ENCODE measurements at places on chromosomes 11 and 22. TPM values are rescaled to one million over a fixed set of nuclear protein-coding genes. Genes with fewer than 3 reads are reported as not detected.

DNA sequence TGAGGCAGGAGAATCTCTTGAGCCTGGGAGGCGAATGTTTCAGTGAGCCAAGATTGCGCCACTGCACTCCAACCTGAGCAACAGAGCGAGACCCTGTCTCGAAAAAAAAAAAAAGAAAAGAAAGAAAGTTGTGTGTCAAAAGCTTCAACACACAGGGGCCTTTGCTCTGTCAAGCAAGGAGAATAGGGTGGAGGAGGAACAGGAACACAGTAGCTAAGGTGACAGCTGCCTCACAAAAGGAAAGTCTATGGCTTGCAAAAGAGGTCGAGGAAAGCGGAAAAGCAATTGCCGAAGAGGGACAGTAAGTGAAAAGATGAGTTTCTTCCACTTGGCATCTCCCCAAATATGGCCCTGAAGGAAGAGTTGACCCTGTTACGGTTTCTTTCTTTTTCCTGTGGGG is 26.5 kb upstream of the TMA7B start:
- DNase-seq, result no peak

- DNase-seq, result no peak
These were observed 53.8 kb downstream of the ADM start for GRCh38 chr11:10358696-10359095.

DNA sequence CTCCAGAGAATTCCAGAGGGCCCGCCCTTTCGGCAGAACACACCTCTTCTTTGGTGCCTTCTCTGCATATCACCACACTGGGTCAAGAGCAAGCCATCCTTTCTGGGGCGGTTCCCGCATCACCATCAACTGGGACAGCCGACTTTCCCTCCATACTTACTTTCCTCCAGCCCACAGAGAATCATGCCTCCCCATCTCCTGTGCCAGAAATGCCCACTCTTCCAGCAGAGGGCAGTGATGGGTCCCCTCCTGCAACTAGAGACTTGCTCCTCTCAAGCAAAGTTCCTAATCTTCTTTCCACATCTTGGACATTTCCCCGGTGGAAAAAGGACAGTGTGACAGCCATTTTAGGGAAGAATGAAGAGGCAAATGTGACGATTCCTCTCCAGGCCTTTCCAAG is 157.7 kb downstream of the C11orf91 start:
- DNase-seq, result peak; percentile 18

The PNPLA5 gene
- not detected for polyA plus RNA-seq

DNA sequence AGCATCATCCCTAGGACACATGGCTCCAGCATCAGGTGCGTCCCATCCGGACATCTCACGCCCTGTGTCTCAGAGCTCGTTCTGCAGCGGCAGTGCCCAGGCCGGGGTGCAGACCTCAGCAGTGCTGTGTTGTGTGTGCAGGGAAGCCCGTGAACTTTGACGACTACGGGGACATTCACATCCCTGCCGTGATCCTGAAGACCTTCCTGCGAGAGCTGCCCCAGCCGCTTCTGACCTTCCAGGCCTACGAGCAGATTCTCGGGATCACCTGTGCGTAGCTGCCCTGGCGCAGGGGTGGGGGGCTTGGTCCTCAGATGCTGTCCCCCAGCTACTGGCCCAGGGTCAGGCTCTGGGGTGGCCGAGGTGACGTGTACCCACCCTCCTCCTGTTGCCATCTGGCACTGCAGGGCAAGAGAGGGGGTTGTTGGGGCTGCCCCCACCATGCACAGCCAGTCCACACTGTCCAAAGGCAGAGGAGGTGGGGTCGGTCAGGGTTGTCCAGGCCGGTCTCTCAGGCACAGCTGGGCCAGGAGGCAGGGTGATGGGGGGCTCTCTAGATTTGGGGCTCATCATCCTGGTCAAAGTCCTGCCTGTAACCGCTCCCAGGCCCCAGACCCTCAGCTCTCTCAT is 96.5 kb downstream of the ARHGAP8 start:
- DNase-seq, result no peak

All from renal cortex interstitium (tissue), 15 donors.